ENCODE measurements at places on chromosomes 16 and 17.

DNA sequence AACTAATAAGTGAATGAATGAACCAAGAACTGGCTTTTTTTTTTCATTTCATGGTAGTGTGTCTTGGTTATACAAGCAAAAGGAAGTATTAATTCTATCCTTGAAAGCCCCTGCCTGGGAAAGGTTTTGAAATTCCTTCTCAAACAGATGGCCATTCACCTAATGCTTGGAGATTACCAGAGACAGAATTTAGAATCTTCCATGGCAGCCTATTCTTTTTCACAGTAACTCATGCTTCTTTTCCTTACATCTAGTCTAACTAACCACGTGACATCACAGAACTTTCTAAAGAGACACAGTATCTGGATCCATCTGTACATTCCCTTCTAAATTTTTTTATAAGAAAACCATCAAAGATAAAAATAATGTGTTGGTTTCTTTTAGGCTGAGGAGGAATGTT is 151.6 kb downstream of the FTO start:
- no peak for DNase-seq

- peak; percentile 79 for DNase-seq
Measured at GRCh38 chr17:32998887-32999228, 7.2 kb downstream of the SPACA3 start.

DNA sequence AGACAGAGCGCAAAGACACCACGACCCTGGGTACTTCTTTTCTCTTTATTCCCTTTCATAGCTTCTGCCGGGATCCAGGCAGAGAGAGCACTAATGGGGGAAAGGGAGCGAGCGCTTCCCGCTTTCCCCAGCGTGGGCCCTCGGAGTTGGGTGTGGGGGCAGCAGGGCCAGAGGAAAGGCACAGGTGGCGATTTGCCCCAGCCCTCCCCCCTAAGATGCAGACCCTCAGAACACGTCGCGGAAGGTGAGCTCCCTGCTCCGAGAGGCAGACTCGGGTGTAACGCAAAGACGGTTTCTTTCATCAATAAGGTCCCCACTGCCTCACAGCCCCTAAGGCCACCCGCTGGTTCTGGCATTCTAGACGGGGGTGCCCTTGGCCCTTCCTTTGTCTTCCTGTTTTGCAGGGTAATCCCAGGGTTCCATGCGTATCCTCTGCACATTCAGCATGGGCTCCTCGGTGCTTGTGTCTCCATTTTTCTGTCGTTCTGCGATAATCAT is 570 bp upstream of the NME3 start:
- no peak for DNase-seq

DNA sequence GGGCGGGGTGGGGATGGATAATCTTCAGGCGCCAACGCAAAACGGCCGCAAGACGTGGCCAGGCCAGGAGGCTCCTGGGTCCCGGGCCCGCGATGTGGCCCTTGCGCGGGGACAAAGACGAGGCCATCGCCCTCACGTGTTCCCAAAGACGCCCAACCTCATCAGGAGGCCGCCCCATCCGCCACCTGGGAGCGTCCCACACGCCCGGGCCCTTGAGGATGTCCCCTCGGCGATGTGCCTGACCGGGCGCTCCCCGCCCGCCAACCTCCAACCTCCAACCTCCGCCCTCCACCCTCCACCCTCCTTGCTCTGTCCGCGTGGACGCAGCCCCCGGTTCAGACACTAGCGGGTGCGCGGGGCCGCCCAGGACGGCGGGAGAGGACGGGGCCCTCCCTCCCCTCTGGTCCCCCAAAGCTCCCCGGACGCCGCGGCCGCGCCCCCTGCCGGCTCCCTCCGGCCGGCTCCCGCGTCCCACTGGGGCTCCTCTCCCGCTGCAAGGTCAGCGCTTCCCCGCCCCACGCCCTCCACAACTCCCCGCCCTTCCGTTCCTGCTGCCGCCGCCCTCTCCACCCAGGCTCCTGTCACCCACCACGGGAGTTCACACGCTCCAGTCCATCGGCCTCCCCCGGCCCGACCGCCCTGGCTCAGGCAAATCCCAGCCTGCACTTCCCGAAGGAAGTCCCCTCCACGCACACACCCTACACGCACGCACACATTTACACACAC is 250.8 kb upstream of the RPL38 start:
- peak; percentile 1 for DNase-seq

DNA sequence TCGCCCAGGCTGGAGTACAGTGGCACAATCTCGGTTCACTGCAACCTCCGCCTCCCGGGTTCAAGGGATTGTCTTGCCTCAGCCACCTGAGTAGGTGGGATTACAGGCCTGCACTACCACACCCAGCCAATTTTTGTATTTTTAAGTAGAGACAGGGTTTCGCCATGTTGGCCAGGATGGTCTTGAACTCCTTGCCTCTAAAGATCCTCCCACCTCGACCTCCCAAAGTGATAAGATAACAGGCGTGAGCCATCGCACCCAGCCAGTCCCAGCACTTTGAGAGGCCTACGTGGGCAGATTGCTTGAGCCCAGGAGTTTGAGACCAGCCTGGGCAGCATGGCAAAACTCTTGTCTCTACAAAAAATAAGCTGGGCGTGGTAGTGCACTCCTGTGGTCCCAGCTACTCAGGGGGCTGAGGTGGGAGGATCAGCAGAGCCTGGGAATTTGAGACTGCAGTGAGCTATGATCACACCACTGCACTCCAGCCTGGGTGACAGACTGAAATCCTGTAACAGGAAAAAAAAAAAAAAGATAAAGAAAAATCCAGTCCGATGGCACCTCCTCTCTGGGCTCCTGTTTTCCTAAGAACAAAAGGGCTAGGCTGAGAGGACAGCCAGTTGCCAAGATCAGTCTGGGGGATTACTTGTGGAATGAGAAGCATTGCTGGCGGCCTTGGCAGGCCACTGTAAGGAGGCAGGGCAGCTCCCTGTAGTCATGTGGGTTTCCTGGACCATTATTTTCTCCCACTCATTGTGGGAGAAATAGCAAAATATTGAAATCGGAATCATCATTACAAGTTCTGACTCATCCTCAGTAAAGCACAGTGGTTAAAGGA is 3.0 kb upstream of the PIPOX start:
- DNase-seq, result peak; percentile 50

DNA sequence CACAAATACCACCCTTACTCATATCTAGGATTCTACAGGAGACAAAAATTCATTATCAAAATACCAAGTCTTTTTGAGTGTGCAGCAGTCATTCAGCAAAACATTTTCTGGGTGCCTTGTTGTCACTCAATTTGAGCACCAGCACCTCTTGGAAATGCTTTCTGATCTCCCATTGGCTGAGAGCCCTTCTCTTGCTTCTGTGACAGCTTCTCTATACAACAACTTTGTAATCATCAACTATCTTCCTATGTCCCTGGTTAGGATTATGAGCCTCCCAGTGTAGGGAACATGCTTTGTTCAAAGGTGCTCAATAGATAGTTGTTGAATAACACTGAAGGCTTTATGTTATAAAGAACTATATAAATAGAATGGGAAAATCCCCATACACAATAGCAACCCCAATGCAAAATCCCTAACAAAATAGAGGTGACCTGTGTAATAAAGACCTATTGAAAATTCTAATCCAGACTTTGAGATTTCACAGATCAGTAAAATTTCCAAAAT is 10.3 kb upstream of the RAB11FIP4 start:
- DNase-seq, result no peak

GRCh38 chr16:88453217-88453531 is at the start of gene ZFPM1:
Gene ZFPM1, plus strand, starts transcription at chr16:88453280. Its CDS starts 359 bp downstream, at chr16:88453639.
- DNase-seq, result no peak

- peak; percentile 9 for DNase-seq
Measured at GRCh38 chr17:2093349-2093748, 38.4 kb downstream of the HIC1 start.

DNA sequence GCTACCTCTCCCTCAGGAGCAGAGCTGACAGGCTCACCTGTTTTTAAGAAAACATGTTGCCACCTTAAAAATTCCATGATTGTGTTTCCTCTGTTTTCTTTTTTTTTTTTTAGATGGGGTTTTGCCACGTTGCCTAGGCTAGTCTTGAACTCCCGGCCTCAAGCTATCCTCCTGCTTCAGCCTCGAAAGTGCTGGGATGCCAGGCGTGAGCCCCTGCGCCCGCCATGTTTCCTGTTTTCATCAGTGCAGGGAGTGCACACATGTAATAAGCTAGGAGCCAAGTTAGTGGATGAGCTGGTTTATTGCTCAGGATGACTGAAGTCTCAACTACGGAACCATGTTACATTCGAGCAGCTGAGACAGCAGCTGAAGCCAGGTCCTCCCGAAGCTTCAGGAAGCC is 13.6 kb downstream of the MRM3 start:
- DNase-seq, result no peak

DNA sequence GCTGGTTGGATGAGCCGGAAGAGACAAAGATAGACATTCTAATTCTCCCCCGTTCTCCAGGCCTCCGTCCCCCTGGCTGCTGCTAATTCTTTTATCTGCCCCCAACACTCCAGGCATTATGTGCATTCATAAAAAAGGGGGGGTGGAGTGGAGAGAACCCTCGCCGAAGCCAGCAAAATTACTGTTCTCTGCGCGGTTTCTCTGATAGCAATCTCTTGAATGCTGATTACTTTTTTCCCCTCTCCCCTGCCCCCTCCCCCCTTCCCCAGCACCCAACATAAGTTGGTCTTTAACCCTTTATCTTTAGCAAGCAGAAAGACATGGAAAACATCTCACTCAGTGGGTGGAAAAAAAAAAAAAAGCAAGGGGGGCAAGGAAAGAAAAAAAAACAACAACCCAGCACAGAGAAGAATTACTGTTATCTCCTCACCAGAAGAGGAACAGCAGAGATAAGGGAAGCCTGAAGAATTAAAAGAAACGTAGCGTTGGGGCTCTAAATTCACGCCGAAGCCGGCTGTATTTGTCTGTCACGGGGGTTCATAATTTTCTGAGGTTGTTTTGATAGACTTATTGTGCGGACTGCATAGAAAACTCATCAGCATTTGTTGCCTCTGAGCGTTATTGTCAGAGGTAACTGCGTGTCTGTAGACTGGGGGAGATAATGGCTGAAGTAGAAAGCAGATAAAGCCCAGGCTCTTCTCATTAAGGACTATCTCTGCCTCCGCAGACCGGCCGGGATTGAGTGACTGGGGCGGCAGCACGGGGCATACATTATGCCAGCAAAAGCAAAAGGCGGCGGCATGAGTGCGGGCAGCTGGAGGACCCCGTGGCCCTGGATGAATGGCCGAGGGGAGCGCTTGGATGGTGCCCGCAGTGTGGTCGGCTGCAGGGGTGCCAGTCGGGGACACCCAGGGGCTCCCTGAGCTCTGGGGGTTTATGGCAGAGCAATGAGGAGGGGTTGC is 126.9 kb downstream of the MRM1 start:
- no peak for DNase-seq

DNA sequence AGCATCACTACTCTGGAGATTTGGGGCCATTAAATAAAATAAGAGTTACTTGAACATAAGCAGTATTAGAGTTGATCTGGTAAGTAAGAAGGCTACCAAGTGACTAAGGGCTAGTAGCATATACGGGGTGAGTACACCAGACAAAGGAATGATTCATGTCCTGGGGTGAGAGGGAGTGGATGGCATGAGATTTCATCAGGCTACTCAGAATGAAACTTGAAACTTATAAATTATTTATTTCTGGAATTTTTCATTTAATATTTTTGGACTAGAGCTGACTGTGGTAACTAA is 2.3 kb downstream of the SLFN5 start:
- DNase-seq, result peak; percentile 89

- no peak for DNase-seq
Measured at GRCh38 chr16:64269756-64270155, 852.1 kb downstream of the CDH11 start.

DNA sequence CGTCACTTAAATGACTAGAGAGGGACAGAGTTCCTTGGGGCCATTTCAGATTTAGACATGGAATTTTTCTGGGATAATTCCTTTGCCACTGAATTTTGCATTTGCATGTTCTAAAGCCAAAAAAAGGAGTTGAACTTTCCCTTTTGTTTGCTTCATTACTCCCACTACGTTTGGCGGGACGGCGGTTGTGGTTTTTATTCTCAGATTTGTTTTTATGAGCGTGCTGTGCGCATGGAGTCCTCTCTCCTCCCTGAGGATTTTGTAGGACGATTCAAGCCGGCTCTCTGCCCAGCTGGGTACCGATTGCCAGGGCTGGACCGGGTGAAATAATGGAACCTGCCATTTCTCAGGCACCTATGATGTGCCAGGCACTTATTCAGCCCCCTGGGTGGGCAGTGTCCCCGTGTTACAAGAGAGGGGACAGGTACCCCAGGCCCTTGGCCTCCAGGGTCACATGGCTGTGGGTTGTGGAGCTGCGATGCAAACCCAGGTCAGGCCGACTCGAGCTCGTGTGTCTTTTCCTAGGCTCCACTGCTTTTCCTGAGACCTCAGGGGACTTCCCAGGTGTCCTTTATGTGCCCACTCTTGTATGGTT is 18.8 kb downstream of the CMIP start:
- no peak for DNase-seq

GRCh38 chr16:661184-661821 is 6.6 kb upstream of the RHOT2 start:
- no peak for DNase-seq

DNA sequence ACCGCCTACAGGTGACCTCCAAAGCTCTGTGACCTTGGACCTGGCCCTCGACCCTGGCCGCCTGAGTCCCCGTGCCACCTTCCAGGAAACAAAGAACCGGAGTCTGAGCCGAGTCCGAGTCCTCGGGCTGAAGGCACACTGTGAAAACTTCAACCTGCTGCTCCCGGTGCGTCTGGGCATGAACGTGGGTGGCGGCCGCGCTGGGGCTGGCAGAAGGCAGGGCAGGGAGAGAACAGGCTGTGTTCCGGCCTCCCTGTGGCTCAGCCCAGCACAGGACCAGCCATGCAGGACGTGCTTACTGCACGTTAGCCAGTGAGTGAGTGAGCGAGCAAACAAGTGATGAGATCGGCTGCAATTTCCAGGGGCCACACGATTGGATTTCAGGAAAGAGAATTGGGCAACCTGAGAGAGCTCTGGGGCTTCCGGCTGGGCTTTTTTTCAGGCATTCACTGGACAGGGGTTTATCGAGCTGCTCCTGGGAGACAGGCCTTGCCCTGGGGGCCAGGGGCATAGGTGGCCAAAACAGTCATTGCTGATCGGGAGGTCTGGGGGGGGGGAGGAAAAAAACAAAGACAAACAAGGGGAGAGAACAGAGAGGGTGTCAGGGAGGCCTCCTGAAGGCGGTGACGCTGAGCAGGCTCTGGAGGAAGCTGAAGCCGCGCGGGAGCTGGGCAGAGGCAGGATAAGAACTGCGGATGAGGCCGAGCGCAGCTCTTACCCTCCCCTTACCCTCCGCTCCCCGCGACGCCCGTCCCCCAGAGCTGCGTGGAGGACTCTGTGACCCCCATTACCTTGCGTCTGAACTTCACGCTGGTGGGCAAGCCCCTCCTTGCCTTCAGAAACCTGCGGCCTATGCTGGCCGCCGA is 16.9 kb downstream of the ITGAX start:
- DNase-seq, result peak; percentile 56

DNA sequence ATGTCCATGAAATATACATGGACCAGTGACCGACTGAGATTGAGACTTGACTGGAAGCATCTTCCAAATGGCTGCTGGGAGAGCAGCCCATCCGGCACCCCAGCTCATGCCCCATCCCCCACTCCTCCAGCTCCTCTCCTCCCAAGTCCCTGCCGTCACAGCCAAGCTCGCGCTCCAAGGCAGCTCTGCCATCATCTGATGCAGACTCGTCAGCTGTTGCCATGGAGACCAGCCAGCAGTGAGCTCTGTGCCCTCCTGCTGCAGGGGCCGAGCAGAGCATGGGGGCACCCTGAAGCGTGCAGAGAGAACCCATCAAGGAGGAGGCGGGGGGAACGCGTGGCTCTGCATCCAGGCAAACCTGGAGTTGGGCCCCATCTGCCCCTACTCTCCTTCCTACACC is 74.5 kb upstream of the TNRC6C start:
- DNase-seq, result no peak

Measured in kidney tubule cell (primary cell).